ENCODE measurements at places on chromosomes 3 and 15.

- no peaks in the 10 kb centered on the region for H3K36me3 ChIP-seq
- peaks cover 6% of the 10 kb centered on the region for H3K4me1 ChIP-seq
- DNase-seq, result no peak
- H3K4me3 ChIP-seq, result no peak overlapping the region
- no peak overlapping the region for H3K27ac ChIP-seq
These were observed 170.1 kb downstream of the APBA2 start for GRCh38 chr15:29055876-29056275.

DNA sequence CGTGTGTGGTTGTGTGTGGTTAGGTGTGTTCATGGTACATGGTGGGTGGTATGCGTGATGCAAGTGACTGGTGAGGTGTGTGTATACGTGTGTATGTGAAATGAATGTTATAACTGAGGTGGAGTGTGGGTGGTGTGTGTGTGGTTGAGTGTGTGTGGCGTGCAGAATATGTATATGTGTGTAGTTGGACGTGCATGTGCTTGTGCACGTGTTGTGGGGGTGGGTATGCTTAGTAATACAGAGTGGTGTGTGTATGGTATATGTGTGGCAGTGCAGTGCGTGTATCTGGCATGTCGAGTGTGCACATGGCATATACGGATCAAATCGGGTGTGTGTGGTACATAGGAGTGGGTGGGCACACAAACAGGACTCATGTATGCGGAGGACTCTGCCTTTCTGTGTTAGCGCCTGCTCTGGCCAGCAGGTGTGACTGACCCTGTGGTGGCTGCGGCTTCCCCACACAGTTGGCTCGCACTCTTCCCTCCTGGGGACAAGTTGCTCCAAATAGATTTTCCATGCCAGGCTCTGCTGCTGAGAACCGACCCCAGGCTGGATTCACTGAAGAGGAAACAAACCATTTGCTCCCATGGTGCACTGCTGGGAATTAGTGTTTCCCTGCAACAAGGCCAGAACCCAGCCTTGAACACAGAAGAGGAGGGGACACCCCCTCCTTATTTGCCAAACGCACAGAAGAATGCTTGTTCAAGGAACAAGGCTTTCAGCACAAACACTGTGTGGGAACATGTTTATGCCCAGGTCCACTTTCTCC, 1.2 kb upstream of the C3orf70 start:
- peaks cover 5% of the 10 kb centered on the region for H3K4me1 ChIP-seq
- peaks cover 37% of the 10 kb centered on the region for H3K27me3 ChIP-seq
- no peak for DNase-seq
- no peaks in the 10 kb centered on the region for H3K36me3 ChIP-seq
- H3K4me3 ChIP-seq, result no peak overlapping the region

DNA sequence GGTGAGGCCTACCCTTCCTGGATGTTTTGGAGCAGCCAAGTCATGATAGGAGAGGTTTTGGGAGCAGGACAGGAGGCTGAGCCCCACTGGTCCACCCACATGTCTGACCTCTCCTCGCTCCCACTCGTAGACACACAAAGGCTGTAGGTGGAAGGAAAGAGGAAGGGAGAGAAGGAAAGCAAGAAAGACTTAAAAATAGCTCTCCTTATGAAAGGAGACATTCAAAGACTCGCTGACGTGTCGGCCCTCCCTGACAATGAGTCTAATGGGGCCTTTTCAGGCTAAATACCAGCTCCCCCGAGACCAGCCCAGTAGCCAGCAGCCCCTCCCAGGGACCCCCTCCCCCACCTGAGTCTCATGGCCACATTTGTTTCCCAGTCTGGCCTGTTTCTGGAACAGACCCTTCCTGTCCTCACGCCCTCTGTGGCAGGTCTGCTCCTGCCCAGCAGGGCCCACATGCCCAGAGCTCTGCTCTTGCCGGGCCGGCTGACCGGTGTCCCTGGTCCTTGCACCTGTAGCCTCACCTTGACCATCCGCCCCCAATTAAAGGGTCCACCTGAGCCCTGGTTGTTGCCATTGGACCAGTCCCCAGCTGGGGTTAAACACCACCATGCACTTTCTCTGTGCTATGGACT, 49.3 kb downstream of the FGD5 start:
- DNase-seq, result no peak
- H3K36me3 ChIP-seq, result no peaks in the 10 kb centered on the region
- peaks cover 9% of the 10 kb centered on the region for H3K27me3 ChIP-seq
- H3K4me1 ChIP-seq, result no peaks in the 10 kb centered on the region
- H3K4me3 ChIP-seq, result no peak overlapping the region

DNA sequence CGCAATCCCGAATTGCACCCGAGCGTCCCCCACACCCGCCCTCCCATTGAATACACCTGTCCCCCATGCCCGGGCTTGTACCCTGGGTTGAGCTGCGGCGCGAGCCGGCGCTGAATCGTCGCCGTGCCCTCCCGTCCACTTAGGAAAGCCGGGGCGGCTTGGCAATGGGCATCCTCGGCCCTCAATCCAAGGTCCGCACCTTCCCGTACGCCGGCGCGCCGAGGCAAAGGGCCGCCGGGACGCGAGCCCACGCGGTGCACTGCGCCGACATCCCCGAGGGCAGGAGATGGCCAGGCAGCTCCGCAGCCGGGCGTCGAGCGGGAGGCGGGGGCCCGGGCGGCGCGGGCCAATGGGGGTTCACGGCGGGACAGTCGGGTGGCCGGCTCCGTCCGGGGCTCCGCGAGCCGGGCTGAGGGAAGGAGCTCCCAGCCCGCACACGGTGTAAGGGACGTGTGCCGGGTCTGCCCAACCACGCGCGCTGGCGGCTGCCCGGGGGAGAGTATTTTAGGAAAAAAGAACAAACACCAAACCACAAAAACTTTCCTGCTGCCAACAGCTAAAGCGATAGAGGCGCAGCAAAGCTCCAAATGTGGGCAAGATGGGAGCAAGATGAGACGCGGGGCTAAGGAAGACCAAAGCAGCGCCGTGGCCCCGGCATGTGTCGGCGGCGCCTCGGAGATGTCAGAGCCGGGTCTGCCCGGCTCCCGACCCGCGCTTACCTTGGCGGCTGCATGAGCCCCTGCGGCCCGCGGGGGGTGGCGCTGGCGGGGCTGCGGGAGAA, 621 bp downstream of the RGMA start:
- peak; percentile 13 for DNase-seq
- H3K27me3 ChIP-seq, result peaks cover 63% of the 10 kb centered on the region
- H3K4me3 ChIP-seq, result peak overlapping the region; percentile 71

GRCh38 chr3:14370720-14371572, 31.5 kb upstream of the SLC6A6 start:
- H3K27ac ChIP-seq, result no peak overlapping the region
- H3K4me3 ChIP-seq, result no peak overlapping the region

DNA sequence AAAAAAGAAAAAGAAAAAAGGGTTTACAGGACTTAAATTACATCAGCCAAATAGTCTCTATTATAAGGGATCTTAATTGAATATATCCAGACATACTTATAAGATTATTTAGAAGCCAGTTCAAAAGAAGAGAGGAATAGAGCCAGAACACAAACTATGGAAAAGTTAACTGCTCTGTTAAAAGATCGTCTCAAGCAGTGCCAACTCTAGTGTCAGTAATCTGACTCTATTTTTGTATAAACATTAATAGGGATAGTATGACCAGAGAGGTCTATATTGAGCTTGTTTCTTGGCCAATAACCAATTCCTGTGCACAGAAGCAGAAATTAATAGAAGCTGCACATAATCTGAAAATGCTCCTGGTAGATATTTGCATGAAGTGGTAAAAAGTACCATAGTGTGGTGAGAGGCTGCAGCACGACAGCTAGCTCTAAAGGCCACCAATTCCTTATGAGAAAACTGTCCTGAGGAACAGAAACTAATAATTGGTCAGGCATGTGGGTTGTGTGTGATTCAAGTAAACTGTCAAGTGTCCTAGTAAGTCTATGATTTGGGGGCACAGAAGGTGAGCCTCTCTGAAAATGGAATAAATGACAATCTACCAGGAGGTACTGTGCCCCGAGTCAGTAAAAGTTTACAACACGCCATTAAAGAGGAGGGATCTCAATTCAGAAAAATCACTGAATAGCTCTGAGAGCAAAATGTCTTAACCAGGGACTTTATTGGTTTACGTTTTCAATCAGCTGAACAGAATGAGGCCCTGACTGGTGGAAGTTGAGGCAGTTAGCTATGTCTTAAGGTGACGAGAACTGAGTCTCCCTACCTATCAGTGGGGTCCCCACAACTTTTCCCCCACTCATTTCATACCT, 51.5 kb upstream of the NANOGP8 start:
- no peaks in the 10 kb centered on the region for H3K27me3 ChIP-seq
- H3K4me1 ChIP-seq, result no peaks in the 10 kb centered on the region
- no peaks in the 10 kb centered on the region for H3K36me3 ChIP-seq
- no peak overlapping the region for H3K4me3 ChIP-seq

DNA sequence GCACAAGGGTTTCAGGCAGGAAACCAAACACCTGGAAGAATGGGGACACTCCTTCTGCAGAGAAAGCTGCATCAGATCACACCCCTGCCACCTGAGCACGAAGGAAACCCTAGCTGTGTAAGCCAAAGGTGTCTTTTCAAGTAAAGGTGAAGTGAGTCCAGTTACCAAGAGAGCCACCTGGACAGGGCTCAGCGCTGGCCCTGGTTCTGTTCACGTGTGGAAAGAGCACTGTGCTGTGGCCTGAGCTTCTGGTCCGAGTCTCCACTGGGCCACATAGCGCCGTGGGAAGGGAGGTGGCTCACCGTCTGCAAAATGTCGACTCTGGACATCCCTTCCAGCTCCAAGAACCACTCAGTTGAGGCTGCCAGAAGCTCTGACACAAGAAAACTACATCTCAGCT, 151.1 kb downstream of the ADAMTS17 start:
- H3K27me3 ChIP-seq, result no peaks in the 10 kb centered on the region
- no peak overlapping the region for H3K4me3 ChIP-seq
- no peaks in the 10 kb centered on the region for H3K36me3 ChIP-seq
- no peak overlapping the region for H3K27ac ChIP-seq
- no peaks in the 10 kb centered on the region for H3K4me1 ChIP-seq

DNA sequence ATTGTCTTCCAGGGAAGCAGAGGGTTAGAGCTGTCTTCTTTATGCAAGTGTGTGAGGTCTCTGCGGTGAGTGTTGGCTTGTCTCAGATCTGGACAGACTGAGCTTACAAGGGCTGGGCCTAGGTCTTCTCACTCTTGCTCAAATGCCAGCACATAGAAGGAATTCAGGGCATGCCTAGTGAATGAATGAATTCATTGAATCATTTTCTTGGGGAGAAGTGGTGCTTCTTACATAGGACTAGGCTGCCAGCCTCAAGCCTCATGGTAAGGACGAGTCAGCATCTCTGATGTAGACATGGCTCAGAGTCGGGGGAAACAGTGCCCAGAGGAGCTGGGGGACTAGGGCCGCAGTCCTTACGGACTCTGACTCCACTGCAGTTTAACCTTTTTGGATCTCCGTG, 17.2 kb downstream of the MKRN2 start:
- DNase-seq, result no peak
- no peak overlapping the region for H3K27ac ChIP-seq
- no peaks in the 10 kb centered on the region for H3K4me1 ChIP-seq
- peaks cover 75% of the 10 kb centered on the region for H3K36me3 ChIP-seq
- no peaks in the 10 kb centered on the region for H3K27me3 ChIP-seq

DNA sequence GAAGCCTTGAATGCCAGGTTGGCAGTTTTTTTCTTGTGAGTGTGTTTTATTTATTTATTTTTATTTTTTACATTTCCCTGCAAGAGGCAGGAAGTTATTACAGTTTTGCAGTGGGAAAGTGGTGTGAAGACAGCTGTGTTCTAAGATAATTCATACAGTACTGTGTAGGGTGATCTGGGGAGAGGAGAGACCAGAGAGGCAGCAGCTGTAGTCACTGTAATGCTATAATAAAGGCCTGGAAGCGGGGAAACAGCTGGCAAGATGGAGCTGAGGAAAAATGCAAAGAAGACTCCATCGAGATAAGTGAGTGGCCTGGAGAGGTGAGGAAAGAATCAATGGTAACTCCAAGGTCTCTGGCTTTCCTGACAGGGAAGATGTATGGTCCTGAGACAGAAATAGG, 23.1 kb downstream of the CNTN3 start:
- H3K36me3 ChIP-seq, result no peaks in the 10 kb centered on the region
- H3K4me3 ChIP-seq, result no peak overlapping the region
- H3K27me3 ChIP-seq, result no peaks in the 10 kb centered on the region
- no peaks in the 10 kb centered on the region for H3K4me1 ChIP-seq
- no peak for DNase-seq
- H3K27ac ChIP-seq, result no peak overlapping the region

DNA sequence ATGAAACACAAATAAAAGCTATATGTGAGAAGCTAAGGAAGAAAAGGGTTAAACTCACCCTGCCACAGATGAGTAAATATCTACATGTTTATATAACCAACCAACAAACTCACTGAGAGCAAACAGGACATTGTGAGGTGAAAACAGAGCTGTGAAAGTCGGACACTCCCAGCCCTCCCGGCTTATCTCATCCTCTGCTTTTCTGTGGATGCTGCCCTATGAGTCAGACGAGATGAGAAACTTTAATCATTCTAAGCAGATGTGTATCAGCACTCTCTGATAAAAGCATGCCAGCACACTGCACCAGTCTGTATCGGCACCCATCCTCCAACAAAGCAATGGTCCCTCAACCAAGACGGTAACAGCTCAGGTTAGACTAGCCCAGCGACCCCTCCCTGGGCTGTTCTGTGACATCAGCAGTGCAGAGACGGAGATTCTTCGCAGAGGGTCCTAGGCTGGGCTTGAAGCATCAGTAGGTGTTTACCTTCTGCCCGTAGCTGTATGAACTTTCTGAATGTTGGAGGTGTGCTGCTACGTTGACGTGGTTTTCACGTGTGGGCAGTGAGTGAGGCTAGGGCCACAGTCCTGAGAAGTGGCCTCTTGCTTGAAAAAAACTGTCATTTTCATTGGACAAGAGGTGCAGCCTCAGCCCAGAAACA, 119.8 kb upstream of the ALDH1A3 start:
- no peaks in the 10 kb centered on the region for H3K36me3 ChIP-seq
- no peak for DNase-seq
- no peak overlapping the region for H3K4me3 ChIP-seq
- peaks cover 30% of the 10 kb centered on the region for H3K27me3 ChIP-seq

DNA sequence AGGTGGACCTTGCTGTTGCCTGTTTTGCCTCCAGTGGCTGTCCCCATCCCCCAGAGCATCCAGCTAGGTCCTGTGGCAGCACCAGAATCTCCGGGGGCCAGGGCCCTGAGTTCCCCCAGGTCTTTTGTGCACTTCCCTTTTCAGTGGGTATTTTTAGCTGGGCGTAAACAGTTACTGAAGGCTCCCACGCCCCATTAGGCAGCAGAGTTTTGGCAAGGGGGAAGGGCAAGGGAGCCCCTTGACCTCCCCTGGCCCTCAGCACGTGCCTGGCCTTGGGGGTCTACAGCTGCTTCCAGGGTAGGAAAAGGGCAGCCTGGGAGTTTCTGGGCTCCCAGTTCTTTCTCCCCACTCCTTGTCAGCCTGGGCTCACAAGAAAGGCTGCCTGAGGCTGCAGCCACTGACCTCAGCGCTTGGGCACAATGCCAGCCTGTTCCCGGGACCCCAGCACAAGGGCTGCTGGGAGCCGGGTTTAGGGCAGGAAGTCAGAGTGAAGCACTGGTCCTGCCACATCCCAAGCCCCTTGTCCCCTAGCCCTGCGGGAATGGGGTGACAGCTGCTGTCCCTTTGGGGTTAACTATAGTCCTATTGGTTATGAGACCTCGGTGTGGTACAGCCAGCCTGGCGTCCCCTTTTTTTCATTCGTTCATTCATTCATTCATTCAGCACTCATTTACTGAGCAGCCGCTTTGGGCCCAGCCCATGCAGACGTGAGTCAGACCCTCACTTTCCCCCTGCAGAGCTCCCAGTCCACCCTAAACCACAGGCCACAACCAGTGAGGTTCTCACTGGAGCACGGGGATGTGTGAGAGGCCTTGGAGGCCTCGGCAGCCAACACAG, 8.4 kb downstream of the CSK start:
- peak overlapping the region; percentile 98 for H3K27ac ChIP-seq
- H3K36me3 ChIP-seq, result peaks cover 66% of the 10 kb centered on the region
- peaks cover 87% of the 10 kb centered on the region for H3K4me1 ChIP-seq
- no peaks in the 10 kb centered on the region for H3K27me3 ChIP-seq
